Effector CD4-positive, alpha-beta T cell (primary cell): ENCODE measurements at places on chromosomes 5 and 9.

DNA sequence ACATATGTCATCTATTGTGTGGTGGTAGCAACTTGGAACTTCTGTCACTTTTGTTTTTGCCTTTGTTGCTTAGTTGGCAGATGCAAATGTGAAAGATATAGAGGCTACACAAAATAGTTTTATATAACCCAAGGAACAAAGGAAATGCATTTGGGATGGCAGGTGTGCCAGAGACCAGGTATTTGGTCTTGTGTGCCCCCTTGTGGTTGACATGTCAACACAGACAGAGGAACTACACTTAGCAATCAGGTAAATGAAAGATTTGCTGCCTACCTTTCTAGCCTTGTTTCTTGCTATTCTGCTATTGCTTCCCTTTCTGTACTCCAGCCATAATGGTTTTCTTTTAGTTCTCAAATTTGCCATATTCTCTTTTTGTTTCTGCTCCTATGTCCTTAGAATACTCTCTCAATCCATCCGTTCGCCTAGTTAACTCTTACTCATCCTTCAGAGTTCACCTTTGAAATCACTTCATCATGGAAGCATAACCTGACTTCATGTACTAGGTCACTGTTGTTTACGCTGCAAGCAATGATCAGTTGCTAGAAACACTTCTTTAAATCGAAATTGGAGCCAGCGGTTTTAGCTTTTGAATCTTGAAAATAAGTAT lies 119.5 kb downstream of the TRPM3 start:
- DNase-seq: no peak

GRCh38 chr5:139389701-139390638 lies at the start of gene MZB1:
MZB1 (minus strand) TSS chr5:139389913; CDS start chr5:139389856, 57 bp downstream.
- peak; percentile 23 for DNase-seq

- no peak for DNase-seq
Observed at GRCh38 chr5:2433086-2433485, 318.4 kb downstream of the IRX2 start.

GRCh38 chr5:34411470-34412346 lies 244.4 kb upstream of the RAI14 start:
- DNase-seq: no peak

- no peak for DNase-seq
Observed at GRCh38 chr5:145948921-145949320, 12.5 kb downstream of the SH3RF2 start.

- no peak for DNase-seq
Observed at GRCh38 chr5:138884094-138884493, 9.0 kb upstream of the LRRTM2 start.

- DNase-seq: no peak
Observed at GRCh38 chr9:93268551-93269314, 84.8 kb downstream of the WNK2 start.

DNA sequence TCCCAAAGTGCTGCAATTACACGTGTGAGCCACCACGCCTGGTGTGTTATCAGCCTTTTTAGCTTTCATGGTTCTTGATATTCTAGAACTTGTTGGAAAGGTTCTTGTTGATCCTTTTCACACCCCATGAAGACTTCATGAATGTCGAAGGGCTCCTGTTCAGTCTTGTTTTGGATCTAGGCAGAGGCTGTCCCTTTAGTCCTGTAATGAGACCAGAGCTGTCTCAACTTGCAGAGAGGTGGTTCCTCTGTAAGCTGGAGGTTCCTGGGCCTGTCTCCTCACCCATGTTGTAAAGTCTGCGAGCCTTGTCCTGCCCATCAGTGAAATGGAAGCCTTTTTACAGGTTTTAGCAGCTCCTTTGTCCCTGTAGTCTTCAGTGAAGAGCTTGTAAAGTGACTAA lies 38.2 kb downstream of the PRRC2B start:
- no peak for DNase-seq

GRCh38 chr9:20236676-20237075 lies 385.6 kb downstream of the MLLT3 start:
- no peak for DNase-seq

GRCh38 chr9:69657269-69657668 lies 14.9 kb downstream of the APBA1 start:
- DNase-seq: no peak

DNA sequence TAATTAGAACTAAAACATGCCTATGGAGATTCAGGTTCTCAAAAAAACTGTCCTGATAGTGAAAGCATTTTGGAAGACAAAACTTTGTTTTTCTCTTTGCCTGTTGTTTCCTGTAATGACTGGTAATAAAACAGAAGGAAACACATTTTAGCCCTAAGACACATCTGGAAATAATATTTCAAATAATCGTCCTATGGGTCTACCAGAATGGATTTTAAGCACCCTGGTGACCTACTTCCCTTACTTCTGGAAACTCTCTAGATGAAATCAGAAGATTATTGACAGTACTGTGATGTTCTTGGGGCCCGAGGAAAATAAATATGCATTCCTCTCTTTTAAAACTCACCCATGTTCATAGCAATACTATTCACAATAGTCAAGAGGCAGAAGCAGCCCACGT lies 110.1 kb upstream of the TLE4 start:
- no peak for DNase-seq

GRCh38 chr5:56817263-56818014 lies 2.1 kb downstream of the MAP3K1 start:
- DNase-seq: no peak

DNA sequence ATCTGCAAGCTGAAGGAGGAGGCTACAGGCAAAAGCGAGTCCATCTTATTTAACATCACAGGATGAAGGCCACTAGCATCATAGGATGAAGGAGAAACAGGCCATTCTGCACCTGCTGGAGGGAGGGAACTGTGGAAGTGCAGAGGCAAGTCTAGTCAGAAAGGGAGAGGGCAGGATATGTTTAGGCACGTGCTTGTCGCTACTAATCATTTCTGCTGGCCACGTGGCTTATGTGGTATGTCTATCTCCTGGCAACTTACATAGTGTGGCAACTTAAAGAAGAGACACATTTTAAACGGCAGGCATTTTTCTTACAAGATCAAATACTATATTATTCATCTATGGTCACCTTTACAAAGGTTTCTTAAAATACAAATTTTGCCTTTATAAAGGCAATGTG lies 74.0 kb downstream of the GNAQ start:
- no peak for DNase-seq

GRCh38 chr9:22165144-22165543 lies 156.0 kb upstream of the CDKN2B start:
- no peak for DNase-seq

GRCh38 chr9:123686829-123687192 lies 243.1 kb downstream of the DENND1A start:
- DNase-seq: no peak

DNA sequence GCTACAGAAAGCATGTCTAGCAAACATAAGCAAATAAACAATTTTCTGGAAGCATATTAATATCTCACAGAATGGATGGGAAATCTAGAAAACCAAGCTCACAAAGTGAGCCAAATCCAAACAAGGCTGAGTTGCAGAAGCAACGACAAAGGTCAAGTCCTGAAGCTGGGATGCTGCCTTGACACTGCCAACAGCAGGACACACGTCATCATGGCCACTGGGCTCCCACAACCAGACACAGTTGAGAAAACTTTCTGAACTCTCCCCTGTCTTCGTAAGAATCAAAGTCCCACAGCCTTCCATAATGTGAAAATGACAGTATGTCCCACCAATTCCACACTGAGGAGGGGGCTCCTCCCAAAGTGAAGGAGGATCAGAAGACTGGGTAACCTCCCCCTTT lies 37.6 kb downstream of the EPB41L4A start:
- no peak for DNase-seq

- no peak for DNase-seq
Observed at GRCh38 chr5:133499895-133500294, 112.4 kb downstream of the FSTL4 start.
